Activated T-helper 1 cell treated with anti-CD3 and anti-CD28 coated beads, Interleukin-2, amount 50 U/mL, for 16 hours (primary cell): ENCODE measurements at places on chromosomes 13 and 19.

GRCh38 chr13:99269627-99270241 lies 11.6 kb upstream of the GPR18 start:
- DNase-seq: no peak

DNA sequence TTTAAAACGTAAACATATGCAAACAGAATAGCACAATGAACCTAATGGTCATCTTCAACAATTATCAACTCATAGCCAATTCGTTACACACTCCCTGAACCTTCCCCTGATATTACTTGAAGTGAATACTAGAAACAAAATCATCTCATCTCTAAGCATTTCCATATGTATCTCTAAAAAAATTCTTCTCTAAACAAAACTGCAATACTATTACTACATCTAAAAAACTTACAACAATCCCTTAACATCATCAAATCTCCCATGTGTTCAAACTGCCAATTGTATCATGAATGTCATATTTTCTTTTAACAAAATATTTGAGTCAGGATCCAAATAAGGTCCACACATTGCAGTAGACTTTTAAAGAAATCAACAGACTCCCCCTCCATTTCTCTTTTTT lies 61.4 kb downstream of the FRY start:
- no peak for DNase-seq

DNA sequence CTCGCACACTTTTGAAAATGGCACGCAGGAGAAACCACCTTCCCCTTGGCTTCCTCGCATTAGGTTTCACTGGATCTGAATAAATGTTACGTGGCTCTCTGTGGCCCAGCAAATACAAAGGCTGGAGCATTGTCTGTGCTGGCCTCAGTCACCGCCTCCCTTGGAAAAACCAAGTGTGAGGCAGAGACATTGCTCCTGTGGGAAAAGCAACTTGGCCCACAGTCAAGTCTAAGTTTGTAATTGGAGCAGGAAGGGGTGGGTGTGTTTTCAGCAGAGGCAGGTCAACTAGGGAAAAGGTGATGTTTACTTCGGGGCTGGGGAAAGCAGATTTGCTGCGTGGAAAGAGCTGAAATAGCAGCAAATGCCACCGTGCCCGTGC lies 101.6 kb downstream of the IRS2 start:
- no peak for DNase-seq

GRCh38 chr19:12090807-12091206 lies 26.3 kb downstream of the ZNF844 start:
- DNase-seq: peak; percentile 11

DNA sequence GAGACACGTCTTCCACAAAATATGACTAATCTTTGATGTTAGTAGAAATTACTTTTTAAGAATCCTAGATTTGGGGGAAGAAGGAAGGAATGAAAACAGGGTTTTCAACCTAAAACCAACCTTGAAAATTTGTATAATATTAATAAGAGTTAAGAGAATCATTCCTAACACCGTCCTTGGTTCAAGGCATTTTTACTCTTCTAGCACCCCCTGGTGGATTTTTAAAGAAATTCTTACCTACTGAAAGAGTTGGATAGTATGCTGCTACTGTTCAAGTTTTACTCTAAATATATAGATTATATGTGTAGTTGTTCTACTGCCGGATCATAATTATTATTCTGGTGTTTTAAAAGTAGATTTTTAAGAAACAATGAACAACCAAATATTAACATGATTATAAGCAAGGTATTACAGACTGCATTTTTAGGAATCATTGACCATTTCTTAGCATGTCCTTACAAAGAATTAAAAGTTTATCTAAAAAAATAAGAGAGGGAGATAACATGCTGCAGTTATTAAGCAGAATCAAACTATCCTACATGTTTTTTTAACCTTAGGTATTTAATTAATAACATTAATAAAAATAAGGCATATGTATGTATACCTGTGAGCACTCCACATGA lies 7.4 kb upstream of the SLITRK6 start:
- no peak for DNase-seq

GRCh38 chr19:52664461-52664860 lies 26.3 kb upstream of the ZNF83 start:
- no peak for DNase-seq

DNA sequence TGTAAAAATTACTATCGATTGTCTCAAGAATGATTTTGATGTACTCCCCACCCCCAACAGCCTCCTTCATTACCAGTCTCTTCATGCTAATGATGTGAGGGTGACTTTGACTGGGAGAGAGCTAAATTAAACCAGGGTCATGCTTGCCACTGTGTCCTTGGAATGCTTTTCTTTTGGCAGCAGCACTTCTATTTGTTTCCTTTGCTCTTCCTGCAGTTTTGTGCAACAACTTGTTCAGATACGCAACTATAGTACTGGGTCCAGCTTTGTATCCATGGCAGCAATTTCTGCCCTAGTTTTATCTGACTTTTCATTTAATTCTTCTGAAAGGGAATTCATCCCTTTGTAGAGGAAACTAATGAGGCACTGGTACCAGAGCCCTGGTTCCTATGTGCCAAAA lies 2792.1 kb downstream of the PCDH9 start:
- DNase-seq: no peak

DNA sequence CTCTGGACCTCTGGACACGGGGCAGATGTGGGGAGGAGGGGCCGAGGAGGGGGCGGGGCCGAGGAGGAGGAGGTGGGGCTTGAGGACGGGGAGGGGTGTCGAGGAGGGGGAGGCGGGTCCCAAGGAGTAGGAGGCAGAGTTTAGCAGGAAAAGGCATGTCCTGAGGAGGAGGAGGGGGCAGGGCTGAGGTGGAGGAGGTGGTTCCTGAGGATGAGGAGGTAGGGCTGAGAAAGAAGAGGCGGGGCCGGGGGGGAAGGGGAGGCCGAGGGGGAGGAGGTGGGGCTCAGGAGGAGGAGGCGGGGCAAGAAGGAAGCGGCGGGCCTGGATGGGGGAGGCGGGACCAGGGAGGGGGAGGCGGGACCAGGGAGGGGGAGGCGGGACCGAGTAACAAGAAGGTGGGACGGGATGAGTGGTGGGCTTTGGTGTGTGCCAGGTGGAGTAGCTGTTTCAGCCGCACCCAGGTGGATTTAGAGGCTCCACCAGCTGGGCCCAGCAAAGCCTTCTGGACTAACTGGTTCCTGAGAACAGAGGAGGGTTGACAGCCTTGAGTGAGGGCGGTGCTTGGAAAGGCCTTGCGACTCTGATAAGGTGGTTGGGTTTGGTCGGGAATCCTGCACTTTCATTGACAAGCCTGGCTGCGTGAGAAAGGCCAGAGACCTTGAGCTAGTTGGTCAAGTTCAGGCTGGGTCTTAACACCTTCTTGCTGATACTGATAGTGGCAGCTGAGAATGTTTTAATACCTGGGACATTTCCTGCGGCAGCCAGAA lies 7.7 kb downstream of the TECR start:
- no peak for DNase-seq

DNA sequence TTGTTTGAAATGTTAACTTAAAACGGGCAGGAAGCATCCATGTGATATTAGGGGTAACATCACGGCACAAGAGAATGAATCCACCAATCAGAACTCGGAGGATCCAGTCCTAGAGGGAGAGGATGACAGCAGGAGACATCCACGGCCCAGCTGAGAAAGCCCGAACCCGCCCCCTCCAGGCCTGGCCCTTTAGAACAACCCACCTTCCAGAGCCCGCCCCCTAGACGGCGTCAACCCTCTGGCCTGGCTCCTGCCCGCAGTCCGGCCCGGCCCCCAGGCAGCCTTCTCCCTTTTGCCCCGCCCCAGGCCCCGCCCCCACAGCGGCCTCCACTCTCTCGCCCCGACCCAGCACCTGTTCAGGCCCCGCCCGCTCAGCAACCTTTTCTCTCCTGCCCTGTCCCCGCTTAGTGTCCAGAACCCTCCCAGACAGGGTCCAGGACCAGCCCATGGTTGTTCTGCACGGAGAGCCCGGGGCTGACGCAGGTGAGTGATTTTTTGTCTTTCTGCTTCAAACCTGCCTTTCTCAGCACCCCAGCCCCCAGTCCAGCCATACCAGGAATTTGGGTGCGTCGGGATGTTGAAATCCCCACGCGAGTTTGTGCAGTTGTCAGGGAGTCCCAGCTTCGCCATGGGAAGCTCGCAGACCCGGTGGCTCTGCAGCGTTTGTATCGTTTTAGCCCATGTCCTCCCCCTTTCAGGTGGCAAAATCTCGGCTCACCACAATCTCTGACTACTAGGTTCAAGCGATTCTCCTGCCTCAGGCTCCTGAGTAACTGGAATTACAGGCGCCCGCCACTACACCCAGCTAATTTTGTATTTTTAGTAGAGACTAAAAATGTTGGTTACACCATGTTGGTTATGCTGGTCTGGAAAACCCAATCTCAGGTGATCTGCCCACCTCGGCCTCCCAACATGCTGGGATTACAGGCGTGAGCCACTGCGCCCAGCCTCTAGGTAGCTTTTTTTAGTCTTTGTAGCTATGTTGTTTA lies 16.1 kb downstream of the ZNF816 start:
- DNase-seq: no peak

DNA sequence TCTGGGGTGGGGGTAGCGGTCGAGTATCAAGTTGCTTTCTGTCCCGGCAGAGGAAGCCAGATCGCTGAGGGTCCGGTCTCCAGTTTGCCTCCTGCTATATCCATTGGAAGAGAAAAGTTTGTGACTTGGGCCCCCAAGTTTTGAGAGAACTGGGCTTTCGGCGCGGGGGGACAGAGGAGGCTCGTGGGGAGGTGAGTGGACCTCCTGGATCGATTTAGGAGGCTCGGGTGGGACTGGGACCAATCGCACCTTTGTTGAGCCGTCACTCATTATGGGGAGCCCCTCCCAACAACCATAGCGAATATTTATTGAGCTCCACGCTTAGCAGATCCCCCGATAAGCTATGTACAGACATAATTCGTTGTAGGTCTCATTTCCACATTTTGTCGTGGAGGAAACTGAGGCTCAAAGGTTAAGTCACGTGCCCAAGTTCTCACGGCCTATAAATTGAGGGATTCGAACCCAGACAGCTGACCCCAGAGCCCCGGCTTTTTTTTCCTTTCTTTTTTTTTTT lies 909 bp downstream of the RFXANK start:
- no peak for DNase-seq

DNA sequence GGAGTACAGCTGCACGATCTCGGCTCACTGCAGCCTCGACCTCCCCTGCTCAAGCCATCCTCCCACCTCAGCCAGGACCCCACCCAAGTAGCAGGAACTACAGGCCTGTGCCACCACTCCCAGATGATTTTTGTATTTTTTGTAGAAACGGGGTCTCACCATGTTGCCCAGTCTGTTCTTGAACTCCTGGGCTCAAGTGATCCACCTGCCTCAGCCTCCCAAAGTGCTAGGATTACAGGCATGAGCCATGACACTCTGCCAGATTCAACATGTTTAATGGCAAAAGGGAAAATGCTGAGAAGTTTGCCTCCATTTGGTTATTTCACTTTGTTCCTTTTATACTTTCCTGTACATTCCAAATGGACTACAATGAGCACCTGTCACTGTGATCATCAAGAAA lies 65.8 kb downstream of the ZIC5 start:
- DNase-seq: no peak

GRCh38 chr19:49554701-49555181 lies 25.6 kb downstream of the NOSIP start:
- DNase-seq: no peak

- DNase-seq: peak; percentile 82
Measured at GRCh38 chr19:17847538-17848366, at the start of gene JAK3. JAK3 (minus strand) TSS chr19:17847982; CDS start chr19:17844417, 3,565 bp downstream.

DNA sequence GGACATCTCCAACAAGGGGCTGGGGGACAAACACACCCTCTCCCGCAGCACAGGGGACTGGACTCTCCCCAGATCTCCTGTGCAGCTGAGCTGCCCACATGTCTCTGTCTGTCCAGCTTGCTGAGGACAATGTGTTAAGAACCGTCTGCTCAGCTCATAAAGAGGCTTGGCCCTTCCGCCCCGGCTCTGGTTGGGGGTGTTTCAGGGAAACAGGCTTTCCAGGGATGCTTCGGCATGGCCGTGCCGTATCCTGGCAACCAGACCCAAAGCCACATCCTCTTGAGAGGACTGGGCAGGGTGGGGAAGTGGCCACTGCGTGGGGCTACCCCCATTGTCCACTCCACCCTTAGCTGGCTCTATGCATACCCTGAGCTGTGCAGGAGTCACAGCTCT lies 41.1 kb upstream of the CHST8 start:
- DNase-seq: no peak

- DNase-seq: no peak
Measured at GRCh38 chr19:49933643-49934042, 4.3 kb upstream of the NUP62 start.

- DNase-seq: no peak
Measured at GRCh38 chr19:5877882-5878281, 7.5 kb upstream of the FUT5 start.

GRCh38 chr13:44583137-44583536 lies 7.0 kb upstream of the TSC22D1 start:
- DNase-seq: no peak

- no peak for DNase-seq
Measured at GRCh38 chr13:22076658-22077057, 405.8 kb downstream of the FGF9 start.

GRCh38 chr13:91408971-91409370 lies 10.6 kb downstream of the GPC5 start:
- no peak for DNase-seq

- DNase-seq: no peak
Measured at GRCh38 chr13:29125934-29126424, 305.8 kb downstream of the MTUS2 start.

- peak; percentile 11 for DNase-seq
Measured at GRCh38 chr13:24161010-24161775, 673 bp downstream of the SPATA13 start.

DNA sequence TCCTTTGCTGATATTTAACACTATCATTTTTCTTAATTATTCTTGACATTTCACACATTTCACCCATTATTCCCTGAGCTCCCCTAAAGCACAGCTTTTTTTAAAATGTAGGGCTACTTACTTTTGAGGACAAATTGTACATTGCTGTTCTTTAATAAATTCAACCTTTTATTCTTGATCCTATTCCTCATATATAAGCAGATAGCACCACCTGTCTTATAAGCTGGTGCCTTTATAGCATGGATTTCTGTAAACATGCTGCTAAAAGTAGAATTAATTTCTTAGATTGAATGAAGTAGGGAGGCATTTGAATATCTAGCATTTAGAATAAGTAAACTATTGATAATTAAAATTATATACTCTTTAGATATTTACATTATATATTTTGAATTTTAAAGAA lies 603.4 kb upstream of the PCDH9 start:
- DNase-seq: no peak
